ENCODE measurements at places on chromosomes 5 and 9.

DNA sequence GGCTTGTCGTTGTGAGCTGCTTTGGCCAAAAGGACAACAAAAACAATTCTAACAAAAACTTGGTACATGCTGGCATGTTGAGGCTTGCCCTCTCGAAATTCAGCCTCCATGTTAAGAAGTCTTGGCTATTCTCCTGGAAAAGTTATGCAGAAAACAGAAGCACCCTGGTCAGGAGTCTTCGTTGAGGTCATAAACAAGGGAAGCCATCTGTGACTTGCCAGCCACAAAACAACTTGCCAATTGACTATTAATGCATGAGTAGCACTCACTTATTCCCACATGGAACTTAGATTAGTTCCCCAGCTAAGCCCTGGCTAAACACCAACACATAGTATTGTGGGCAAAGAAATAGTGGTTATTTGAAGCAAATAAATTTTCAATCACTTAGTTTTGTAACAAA is 521.0 kb upstream of the CHD1 start:
- no peak for DNase-seq

- no peak for DNase-seq
Observed at GRCh38 chr5:99795031-99795430, 740.1 kb upstream of the FAM174A start.

- no peak for DNase-seq
Observed at GRCh38 chr5:57067597-57067924, 106.3 kb upstream of the GPBP1 start.

GRCh38 chr5:37619353-37619752 is 220.5 kb downstream of the GDNF start:
- DNase-seq: no peak

DNA sequence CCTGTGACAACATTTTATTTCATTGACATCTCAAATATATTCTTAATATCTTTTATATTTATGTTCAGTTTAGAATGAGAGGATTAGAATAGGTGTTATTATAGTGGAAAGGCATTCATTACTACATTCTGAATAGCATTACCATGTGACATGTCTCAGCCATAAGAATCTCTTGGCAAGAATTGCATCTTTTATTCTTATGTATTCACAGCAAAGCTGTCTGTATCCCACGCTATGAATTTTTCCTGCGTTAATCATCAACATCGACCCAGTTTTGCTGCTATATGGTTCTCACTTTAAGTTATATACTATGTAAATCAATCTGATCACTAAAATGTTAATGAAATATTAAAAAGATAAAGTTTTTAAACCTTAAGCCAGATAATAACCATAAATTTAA is 248.6 kb downstream of the TMEM232 start:
- DNase-seq: no peak

GRCh38 chr5:117103703-117104102 is 529.1 kb upstream of the SEMA6A start:
- DNase-seq: no peak

DNA sequence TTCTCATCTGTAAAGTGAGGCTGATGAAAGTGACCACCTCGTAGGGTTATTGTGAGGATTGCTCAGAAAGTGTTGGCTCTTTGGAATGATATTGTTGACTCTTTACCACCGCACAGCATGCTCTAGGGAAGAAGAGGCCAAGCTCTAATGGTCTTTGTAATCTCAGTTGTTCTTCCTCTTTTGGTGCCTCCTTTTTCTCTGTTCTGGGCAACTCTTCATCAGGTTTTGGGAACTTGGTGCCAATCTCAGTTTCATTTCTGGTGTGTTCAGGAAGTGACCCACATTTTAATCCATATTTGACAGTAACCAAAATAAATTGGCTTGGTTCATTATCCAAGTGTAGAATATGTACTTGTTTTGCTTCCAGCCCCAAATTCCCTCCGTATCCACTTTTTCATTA is 25.1 kb downstream of the ARHGAP26 start:
- no peak for DNase-seq

DNA sequence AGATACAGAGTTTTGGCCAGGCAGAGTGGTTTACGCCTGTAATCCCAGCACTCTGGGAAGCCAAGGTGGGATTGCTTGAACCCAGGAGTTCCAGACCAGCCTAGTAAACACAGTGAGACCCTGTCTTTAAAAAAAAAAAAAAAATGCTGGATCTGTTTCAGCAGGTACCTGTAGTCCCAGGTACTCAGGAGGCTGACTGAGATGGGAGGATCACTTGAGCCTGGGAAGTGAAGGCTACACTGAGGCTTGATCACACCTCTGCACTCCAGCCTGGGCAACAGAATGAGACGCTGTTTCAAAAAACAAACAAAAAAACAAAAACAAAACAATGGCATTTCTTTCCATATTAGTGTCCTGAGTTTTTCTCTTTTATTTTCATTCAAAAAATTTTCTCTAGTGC is 19.0 kb downstream of the UNC13B start:
- DNase-seq: no peak

DNA sequence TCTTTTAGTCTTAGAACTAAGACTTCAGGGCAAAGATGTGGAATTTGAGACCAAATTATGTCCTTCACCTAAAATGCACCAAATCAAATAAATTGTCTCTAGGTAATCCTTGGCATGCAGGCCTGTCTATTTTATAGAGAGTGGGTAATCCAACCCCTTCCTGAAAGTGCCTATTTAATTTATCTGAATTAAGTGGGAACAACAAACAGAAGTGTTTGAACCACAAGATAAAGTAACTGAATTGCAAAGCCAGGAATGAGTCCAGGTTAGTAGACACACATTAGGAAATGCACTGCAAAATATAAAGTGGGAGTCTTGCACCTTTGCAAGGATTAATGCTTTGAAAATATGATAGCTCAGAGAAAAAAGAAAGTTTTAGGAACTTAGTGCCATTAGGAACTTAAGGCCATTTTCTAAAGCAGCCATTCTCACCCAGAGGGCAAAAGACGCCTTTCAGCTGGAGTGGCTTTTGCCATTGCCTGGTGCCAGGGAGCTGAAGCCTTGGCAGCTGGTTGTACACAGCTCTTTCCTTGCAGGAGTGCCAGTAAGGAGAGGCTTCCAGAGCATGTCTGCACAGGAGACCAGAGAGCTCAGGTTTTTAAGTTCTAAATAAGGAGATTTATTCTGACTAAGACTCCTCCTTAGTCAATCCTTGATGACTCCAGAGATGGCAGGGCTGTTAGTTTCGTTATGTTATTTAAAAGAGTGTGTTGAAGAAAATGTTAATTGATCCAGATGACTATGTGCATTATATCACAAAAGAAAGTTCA is 151.7 kb upstream of the ELL2 start:
- DNase-seq: no peak

GRCh38 chr5:143023411-143024096 is 253.4 kb downstream of the ARHGAP26 start:
- no peak for DNase-seq

DNA sequence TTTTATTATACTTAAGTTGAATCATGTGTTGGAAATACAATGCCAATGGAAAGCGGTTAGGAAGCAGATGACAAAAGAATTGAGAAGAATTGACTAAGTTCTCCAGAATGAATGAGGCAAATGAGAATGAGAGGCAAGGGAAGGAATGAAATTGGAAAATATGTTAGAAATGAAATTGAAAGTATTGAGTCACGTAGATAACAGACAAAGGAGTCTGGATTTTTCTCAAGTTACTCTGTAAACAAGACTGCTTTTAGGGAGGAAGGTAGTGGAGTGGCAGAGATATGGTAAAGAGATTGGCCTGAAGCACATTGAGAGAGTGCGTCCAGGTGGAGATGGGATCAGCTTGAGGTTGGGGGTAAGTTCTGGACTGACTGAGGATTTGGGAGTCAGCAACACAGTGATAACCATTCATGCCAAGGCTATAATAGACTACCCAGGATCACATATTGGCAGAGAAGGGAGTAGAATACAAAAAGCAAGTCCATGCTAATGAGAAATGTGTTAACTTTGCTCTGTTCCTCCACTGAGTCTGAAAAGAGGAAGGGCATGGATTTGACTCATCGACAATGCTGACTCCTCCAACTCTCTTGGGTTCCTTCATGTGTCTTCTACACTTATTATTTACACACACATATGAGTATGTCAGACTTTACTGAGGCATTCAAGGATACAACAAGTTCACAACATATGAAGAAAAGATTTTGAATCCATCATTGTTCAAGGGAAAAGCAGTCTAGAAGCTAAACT is 814.2 kb upstream of the ZNF608 start:
- DNase-seq: no peak

GRCh38 chr9:97411440-97411788 is 482 bp upstream of the TDRD7 start:
- DNase-seq: no peak

DNA sequence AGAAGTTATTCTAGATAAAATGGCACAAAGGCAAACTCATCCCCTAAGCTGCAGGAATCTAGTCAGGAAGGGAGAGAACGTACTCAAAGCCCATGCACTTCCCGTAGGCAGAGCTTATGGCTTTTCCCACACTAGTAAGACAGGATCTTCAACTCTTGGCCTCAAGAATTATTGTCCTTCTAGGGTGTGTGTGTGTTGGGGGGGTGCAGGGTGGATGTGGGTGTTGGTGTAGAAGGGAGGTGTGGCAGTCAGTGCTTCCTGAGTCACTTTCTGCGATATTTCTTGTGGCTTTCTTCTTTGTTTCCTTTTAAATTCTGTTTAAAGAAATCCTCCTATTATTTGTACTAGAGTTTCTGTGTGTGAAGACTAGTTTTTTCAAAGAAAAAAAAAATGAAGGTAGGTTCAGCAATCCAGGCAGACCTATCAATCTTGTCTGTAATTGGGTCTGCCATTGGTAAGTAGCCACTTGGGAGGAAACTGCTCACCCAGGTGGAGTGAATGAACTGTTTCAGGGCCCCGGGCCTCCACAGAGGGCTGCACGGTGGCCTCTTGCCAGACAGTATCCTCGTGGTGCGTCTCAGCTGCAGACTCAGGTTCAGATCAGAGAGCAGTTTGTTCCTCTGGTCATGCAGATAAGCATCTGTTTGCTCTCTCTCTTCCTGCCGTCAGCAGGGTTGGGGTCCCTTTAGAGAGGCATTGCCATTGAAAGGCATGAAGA is 131.9 kb downstream of the NPR3 start:
- DNase-seq: no peak

GRCh38 chr9:84698323-84698722 is 28.8 kb downstream of the NTRK2 start:
- no peak for DNase-seq

GRCh38 chr5:146394486-146394885 is 52.6 kb upstream of the TCERG1 start:
- DNase-seq: no peak

- no peak for DNase-seq
Observed at GRCh38 chr9:126531035-126531571, 82.6 kb upstream of the LMX1B start.

DNA sequence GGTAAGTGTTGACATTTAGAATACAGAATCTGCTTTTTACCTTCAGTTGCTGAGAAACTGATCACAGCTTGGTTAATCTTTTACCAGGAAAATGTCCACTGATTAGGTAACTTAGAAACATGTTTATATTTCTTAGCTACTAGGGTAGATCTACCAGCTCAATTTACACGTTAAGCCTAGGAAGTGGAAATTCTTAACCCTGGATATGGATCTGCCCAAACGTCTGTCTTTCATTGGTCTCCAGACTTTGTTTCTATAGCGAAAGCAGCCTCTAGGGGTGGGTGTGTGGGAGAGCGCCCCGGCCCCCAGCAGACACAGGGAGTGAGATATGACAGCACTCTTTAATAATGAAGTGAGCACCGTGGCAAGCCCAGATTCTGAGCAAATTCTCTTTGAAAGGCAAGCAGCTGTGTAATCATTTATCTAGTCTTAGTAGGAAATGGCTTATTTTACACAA is 141.6 kb upstream of the ZNF608 start:
- no peak for DNase-seq

DNA sequence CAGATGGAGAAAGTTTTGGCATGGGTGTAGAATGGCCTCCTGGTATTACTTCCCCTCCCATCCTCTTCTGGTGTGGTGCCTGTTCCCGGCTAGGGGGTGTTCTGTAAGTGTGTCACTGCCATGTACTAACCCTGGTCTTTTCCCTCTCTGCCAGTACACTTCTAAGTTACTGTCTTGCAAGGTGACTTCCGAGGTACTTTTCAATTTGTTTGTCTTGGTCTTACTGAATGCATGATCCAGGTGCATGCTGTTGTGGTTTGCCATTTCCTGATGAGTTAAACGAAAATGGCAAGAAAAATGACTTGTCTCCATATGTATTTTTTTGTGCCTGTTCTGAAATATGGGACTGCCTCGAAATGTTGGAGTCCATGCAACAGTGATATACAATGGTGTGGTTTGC is 46.0 kb downstream of the C9orf152 start:
- no peak for DNase-seq

GRCh38 chr9:124481115-124481514 is 26.1 kb downstream of the NR5A1 start:
- DNase-seq: no peak

- DNase-seq: no peak
Observed at GRCh38 chr5:154501566-154501965, 23.5 kb upstream of the HAND1 start.

- DNase-seq: no peak
Observed at GRCh38 chr9:32573821-32574220, 862 bp upstream of the NDUFB6 start.

DNA sequence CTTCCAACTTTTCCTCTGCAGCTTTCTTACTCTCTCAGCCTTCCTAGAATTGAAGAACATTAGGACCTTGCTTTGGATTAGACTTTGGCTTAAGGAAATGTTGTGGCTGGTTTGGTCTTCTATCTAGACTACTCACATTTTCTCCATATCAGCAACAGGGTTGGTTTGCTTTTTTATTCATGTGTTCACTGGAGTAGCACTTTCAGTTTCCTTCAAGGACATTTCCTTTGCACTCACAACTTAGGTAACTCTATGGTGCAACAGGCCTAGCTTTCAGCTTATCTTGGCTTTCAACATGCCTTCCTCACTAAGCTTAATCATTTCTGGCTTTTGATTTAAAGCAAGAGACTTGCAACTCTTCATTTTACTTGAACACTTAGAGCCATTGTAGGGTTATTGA is 153.1 kb downstream of the CCDC192 start:
- no peak for DNase-seq

- no peak for DNase-seq
Observed at GRCh38 chr9:18996211-18996610, 36.8 kb downstream of the SAXO1 start.

DNA sequence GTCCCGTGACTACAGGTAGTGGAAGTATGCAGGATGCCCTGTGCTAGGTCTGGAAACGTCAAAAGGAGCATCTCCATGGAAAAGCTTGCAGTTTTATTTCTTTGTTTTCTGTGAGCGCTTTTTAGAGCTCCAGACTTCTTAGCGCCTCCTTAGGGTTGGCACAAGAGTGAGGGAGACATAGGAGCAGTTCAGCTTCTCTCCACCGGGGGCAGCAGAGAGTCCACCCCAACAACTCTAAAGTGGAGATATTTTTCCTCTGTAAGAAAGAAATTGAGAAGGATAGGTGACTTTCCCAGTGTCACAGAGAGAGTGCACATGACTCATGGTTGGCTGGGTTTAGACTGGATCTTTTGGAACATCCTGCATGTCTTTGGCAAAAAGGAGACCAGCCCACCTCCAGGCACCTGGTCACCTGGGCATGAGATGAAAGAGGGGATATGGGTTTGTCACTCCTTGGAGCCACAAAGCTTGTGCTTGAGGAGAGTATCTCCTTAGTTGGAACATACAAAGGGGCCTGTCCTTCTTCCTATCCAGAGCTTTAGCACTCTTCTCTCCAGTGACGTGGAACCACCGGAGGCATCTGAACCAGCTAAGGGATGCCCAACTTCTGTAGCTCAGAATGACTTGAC is 637.7 kb downstream of the SEMA5A start:
- DNase-seq: no peak
